ENCODE measurements at places on chromosomes 13 and 19. TPM values are rescaled to one million over a fixed set of nuclear protein-coding genes. Genes with fewer than 3 reads are reported as not detected.

The PDX1 gene
- total RNA-seq = not detected

The GRIN2D gene
- 0.17 TPM for total RNA-seq

The ANGPTL8 gene
- total RNA-seq = 33.9 TPM

DNA sequence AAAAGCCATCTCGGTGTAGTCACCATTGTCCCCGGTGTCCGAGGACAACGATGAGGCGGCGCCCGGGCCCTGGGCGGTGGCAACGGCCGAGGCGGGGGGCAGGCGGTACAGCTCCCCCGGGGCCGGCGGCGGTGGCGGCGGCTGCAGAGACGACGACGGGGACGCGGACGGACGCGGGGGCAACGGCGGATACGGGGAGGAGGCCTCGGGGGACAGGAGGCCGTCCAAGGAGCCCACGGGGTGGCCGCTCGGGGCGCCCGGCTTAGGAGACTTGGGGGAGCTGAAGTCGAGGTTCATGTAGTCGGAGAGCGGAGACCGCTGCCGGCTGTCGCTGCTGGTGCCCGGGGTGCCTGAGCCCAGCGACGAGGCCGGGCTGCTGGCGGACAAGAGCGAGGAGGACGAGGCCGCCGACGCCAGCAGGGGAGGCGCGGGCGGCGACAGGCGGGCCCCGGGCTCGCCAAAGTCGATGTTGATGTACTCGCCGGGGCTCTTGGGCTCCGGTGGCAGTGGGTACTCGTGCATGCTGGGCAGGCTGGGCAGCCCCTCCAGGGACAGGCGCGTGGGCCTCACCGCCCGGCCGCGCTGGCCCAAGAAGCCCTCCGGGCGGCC lies 3.5 kb downstream of the IRS2 start:
- DNase-seq = no peak

The MZT1 gene
- total RNA-seq = 16.4 TPM

The DEDD2 gene
- total RNA-seq = 18.7 TPM

- DNase-seq = no peak
Observed at GRCh38 chr13:75872980-75873379, 236.8 kb downstream of the LMO7 start.

GRCh38 chr13:111668451-111668850 lies 348.0 kb downstream of the TEX29 start:
- no peak for DNase-seq

DNA sequence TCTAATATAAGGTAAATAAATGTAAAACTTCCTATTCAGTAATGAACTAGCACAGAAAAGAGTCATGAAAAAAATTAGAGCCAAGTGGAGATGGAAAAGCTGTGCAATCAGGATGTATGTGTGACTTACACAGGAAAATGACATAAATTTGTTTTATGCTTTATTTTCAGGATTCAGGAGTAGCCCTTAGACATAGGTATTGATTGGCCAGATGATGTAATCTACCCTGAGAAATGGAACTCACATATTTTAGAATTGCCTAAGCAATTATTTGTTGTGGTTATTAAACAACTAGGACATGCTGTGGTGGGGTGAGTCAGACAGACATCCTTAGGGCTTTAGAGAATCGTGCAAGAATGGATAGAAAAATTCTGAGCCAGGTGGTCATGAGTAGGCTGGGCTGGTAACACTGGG lies 110.6 kb downstream of the PCDH9 start:
- no peak for DNase-seq

The ANKRD24 gene
- total RNA-seq = 0.28 TPM

The TTC9B gene
- total RNA-seq = not detected

DNA sequence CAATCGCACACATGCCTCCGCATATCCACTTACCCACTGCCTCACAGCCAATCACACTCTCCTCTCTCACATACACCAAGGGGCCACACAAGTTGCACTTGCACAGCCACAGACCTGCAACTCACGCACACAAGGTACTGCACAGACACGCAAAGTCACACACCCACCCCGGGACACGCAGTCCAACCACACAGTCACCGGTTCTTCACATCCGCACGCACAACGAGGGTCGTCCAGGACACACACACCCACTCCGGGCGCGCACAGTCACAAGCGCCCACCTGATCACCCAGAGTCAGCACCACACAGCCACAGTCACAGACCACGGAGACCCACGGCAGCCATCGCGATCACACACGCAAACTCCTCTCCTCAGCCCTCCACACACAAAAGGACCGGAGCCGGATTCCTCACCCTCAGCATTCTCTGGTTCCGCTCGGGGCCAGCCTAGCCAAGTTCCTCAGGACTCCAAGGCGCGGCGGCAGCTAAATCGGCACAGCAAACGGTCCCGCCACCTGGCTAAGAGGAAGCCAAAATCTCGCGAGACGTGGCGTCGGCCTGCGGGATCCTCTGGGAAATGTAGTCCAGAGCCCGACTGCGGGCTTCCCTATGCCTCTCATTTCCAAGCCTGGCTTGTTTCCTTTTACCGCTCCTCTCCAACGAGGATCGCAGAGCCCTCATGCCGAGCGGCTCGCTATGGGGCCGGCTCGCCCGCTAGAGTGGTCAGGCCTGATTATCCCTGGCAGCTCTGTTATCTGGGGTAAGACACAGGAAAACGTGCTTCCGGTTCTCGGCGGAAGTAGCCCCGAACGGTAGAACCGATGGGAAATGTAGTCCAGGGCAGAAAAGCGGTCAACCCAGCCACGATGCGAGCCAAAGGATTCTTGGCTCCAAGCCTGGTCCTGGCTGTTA lies at the start of gene ZNF850:
ZNF850 (minus strand) TSS at position 497 of the 912 bp plus-strand sequence. CDS start 10,201 bp downstream, outside the sequence.
- peak; percentile 93 for DNase-seq

The CILP2 gene
- total RNA-seq = 0.42 TPM

- DNase-seq = no peak
Observed at GRCh38 chr19:7789447-7789846, 26.4 kb downstream of the CLEC4M start.

DNA sequence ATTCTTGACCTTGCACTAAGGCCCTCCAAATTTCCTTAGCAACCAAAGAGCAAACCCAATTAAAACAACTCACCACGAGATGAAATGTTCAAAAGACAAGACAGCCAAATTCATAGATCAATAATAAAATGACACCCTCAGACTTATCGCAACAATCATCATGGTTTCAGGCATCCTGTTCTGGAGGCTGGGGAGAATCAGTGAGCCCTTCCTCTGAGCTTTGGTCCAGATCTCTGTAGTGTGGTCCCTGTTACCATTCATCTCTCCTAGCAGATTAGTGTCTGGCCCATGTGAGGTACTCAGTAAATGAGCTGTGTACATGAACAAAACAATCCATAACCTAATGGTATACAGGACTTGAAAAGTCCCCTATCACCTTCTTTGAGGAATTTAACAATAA lies 12.2 kb downstream of the LCP1 start:
- DNase-seq = no peak

GRCh38 chr13:47463726-47464125 lies 537.3 kb downstream of the SUCLA2 start:
- DNase-seq = no peak

DNA sequence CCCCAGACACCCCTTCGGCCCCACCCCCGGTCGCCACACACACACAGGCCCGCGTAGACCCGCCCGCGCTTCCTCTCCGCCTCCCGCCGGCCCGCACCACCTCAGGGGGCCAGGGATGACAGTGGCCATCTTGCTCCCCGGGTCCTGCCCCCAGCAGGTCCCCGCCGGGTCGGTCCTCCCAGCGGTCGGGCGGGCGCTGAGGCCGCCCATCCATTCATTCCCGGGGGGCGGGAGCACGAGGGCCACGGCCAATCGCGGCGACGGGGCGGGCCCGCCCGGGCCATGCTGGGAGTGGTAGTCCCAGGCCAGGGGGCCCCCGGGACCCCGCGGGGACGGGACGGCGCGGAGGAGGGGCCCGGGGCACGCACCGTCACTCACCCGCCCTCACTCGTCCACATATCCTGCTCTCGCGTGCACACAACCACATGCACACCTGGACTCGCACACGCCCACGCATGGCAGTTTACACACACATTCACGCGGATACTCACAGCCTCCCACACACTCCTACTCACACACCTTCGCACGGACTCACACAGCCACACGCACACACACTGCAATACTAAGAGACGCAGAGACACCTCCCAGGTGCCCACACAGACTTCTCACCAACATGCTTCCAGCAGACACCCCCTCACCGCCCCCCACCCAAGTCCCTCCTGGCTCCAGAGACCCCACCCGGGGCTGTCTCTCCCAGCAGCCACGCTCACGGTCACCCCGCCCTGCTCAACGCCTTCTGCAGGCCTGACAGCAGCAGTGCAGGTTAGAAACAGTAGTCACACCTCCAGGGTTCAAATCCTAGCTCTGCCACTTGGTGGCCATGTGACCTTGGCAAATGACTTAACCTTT lies at the start of gene DPF1:
DPF1 (minus strand) TSS at position 209 of the 849 bp plus-strand sequence; CDS start at position 129, 80 bp downstream.
- peak; percentile 54 for DNase-seq

- DNase-seq = no peak
Observed at GRCh38 chr13:99331881-99332293, 24.7 kb upstream of the GPR183 start.

The ZIC5 gene
- total RNA-seq = not detected

DNA sequence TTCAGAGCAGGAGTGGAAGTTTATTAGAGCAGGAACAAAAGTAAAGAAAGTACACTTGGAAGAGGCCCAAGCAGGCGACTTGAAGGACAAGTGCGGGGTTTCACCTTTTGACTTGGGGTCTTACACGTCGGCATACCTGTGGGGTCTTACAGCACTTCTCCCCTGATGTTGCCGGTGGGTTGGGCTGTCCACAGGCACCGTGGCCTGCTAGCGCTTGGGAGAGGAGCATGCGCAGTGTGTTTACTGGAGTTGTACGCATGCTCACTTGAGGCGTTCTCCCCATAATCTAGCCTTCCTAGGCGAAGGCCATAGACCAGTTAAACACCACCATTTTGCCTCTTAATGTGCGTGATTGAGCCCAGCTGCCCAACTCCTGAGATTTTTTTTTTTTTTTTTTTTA lies 25.0 kb upstream of the PLEKHF1 start:
- DNase-seq = no peak

GRCh38 chr19:5803441-5803751 lies 1.5 kb upstream of the NRTN start:
- no peak for DNase-seq

The SIGLEC10 gene
- total RNA-seq = 4.9 TPM

The LILRB5 gene
- total RNA-seq = 5.4 TPM

- no peak for DNase-seq
Observed at GRCh38 chr13:40457929-40458719, 208.3 kb downstream of the FOXO1 start.

DNA sequence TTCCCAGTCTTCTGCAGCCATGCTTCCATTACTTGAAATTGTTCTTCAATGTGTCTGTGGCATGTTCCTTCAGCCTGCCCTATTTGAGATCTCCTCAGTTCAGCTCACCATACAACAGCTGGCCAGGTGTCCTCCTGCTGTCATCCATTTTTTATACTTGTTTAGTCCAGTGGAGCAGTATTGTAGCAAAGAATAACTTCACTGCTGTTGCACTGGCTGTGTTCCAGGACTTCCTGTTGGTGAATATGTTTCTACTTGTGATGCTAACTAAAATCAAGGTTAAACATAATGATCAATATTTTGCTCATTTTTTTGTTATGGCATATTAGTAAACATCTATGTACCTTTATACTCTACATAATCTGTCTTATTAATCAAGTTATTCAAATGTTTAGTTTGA lies 1394.1 kb downstream of the PCDH9 start:
- no peak for DNase-seq

The IL27RA gene
- 1.9 TPM for total RNA-seq

GRCh38 chr19:10256551-10256950 lies 4.5 kb downstream of the MRPL4 start:
- DNase-seq = no peak

GRCh38 chr19:50925734-50926133 lies 14.5 kb upstream of the KLK4 start:
- DNase-seq = no peak

The ZNF578 gene
- 0.56 TPM for total RNA-seq

The C5AR2 gene
- total RNA-seq = 2.8 TPM

The ZNF471 gene
- 1.0 TPM for total RNA-seq

- DNase-seq = peak; percentile 72
Observed at GRCh38 chr19:50203281-50204080, at the start of gene MYH14. Gene MYH14 (plus strand): TSS chr19:50203622. CDS start chr19:50210366, 6,744 bp downstream.

DNA sequence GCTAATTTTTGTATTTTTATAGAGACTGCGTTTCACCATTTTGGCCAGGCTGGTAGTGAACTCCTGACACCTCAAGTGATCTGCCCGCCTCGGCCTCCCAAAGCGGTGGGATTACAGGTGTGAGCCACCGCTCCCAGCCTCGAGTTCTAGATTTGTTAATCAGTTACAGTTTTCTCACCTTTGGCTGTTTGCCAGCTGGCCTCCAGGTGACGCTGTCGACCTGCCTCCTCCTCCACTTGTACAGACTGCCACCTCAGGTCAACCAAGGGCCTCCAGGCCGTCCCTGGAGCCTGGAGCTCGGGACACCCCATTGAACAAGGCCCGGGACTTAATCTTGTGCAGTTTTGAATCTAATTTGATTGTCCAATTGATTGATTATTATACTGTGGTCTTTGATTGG lies 45.5 kb downstream of the IER2 start:
- peak; percentile 68 for DNase-seq

- DNase-seq = peak; percentile 85
Observed at GRCh38 chr19:4374498-4375163, 25.7 kb downstream of the SH3GL1 start.

The LHFPL6 gene
- 8.3 TPM for total RNA-seq

DNA sequence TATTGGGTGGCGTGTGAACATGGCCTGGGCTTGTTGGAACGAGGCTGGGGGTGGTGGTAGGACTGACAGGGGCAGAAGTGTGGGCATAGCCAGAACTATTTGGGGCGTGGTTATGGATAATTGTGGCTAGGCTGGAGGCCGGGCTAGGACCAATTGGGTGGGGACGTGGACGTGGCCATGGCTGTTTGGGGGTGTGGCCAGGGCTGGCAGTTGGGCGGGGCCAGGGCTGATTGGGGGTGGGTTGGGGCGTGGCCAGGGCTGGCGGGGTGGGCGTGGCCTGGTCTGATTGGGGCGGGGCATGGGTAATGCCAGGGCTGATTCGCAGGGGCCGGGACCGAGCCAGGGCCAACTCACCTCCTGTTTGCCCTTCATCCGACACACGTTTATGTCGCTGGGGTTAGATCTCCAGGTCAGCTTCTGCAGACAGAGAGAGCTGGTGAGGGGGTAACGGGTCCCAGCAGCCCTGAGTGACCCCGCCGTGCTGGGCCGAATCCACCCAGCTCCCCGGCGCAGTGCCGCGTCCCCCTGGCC lies 2.8 kb downstream of the SEMA6B start:
- DNase-seq = peak; percentile 87

The C19orf67 gene
- not detected for total RNA-seq

- DNase-seq = no peak
Observed at GRCh38 chr13:62525652-62526051, 1110.0 kb upstream of the PCDH20 start.

Data from liver (tissue), 10 donors.